Mesenteric fat pad (tissue), 1 donor: ENCODE measurements at places on chromosomes 7 and 10. TPM values are rescaled to one million over a fixed set of nuclear protein-coding genes. Genes with fewer than 3 reads are reported as not detected.

The ADAM22 gene
- 2.3 TPM for total RNA-seq

The BHLHA15 gene
- 0.67 TPM for total RNA-seq

The LSM5 gene
- 22.5 TPM for total RNA-seq

The CALHM3 gene
- total RNA-seq = not detected

The ARMH3 gene
- total RNA-seq = 28.2 TPM

The ZNF92 gene
- total RNA-seq = 4.0 TPM

The COL26A1 gene
- total RNA-seq = not detected

The WNT8B gene
- not detected for total RNA-seq
